SJSA1 (cell line): ENCODE measurements at places on chromosomes 2 and 18. TPM values are rescaled to one million over a fixed set of nuclear protein-coding genes. Genes with fewer than 3 reads are reported as not detected.
A peak's percentile ranks its signal among the peaks of the same experiment; 100 is the strongest.

GRCh38 chr18:58222432-58223125 lies 178.6 kb downstream of the NEDD4L start:
- H3K27me3 ChIP-seq = no peaks in the 10 kb centered on the region
- H3K27ac ChIP-seq = peak overlapping the region; percentile 95
- DNase-seq = peak; percentile 63
- no peaks in the 10 kb centered on the region for H3K36me3 ChIP-seq

GEN1 gene
- 30.0 and 31.1 TPM in 2 replicates for total RNA-seq

- H3K36me3 ChIP-seq = no peaks in the 10 kb centered on the region
- H3K27me3 ChIP-seq = no peaks in the 10 kb centered on the region
- no peaks in the 10 kb centered on the region for H3K4me1 ChIP-seq
- H3K27ac ChIP-seq = no peak overlapping the region
- no peak overlapping the region for H3K4me3 ChIP-seq
- DNase-seq = no peak
These were observed 122.7 kb downstream of the CAPN13 start for GRCh38 chr2:30684516-30684915.

GRCh38 chr18:52045946-52046675 lies 293.9 kb upstream of the DCC start:
- no peaks in the 10 kb centered on the region for H3K27me3 ChIP-seq
- no peaks in the 10 kb centered on the region for H3K4me1 ChIP-seq
- H3K27ac ChIP-seq = no peak overlapping the region
- H3K4me3 ChIP-seq = no peak overlapping the region
- H3K36me3 ChIP-seq = no peaks in the 10 kb centered on the region

NCKAP1 gene
- 96.6 and 195 TPM in 2 replicates for total RNA-seq

RNF125 gene
- total RNA-seq = not detected in 2 replicates

GRCh38 chr2:584863-585823 lies 92.1 kb downstream of the TMEM18 start:
- 0 out of 2 replicates have a peak, but pooled peaks cover 3% of the 10 kb centered on the region for H3K27me3 ChIP-seq
- H3K4me3 ChIP-seq = no peak overlapping the region
- H3K4me1 ChIP-seq = no peaks in the 10 kb centered on the region
- DNase-seq = no peak
- no peak overlapping the region for H3K27ac ChIP-seq

GRCh38 chr18:40470723-40471122 lies 1484.3 kb upstream of the PIK3C3 start:
- no peak overlapping the region for H3K4me3 ChIP-seq
- no peak for DNase-seq
- no peaks in the 10 kb centered on the region for H3K36me3 ChIP-seq
- no peak overlapping the region for H3K27ac ChIP-seq

DNA sequence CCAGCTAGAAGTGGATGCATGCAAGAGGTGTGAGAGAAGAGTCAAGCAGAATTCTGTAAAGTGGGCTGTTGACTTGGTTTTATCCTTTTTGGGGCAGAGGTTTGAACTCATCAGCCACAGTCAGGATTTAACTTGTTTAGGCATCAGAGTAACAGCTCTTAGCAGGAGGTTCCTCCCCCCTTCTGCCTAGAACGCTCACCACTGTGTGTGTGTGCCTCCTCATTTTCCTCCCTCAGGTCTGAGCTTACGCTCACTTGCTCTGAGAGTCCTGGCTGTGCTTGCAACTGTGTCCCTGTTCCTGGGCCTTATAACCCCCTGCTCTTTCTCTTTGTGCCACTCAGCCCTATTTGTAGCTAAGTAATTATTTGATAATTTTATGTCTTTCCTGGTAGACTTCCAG lies 167.9 kb downstream of the TMEM182 start:
- H3K36me3 ChIP-seq = no peaks in the 10 kb centered on the region
- no peak overlapping the region for H3K4me3 ChIP-seq
- H3K27ac ChIP-seq = no peak overlapping the region
- no peaks in the 10 kb centered on the region for H3K27me3 ChIP-seq
- no peaks in the 10 kb centered on the region for H3K4me1 ChIP-seq
- no peak for DNase-seq
